ENCODE measurements at places on chromosomes 1 and 21.
A peak's percentile ranks its signal among the peaks of the same experiment; 100 is the strongest.

- peak; percentile 96 for DNase-seq
Measured at GRCh38 chr1:64966158-64966971, at the start of gene JAK1. Gene JAK1, minus strand, starts transcription at chr1:64966549. Its CDS starts 80,285 bp downstream, at chr1:64886264.

DNA sequence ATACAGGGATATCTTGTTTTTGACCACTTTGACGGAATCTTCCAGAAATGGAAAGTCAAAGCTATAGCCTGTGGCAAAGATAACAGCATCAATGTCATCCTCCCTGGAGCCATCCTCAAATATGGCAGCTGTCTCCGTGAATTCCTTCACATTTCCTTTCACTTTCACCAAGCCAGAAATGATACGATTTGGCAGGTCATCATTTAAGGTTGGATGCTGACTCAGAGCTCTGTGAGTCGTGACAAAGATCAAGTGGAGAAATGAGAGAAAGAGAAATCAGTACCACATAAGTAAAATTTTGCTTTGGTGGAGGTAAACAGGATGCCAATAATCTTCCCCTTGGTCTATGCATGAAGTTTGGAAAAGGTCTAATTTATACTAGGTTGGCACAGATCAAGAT is 23.9 kb downstream of the FMO5 start:
- DNase-seq, result no peak

DNA sequence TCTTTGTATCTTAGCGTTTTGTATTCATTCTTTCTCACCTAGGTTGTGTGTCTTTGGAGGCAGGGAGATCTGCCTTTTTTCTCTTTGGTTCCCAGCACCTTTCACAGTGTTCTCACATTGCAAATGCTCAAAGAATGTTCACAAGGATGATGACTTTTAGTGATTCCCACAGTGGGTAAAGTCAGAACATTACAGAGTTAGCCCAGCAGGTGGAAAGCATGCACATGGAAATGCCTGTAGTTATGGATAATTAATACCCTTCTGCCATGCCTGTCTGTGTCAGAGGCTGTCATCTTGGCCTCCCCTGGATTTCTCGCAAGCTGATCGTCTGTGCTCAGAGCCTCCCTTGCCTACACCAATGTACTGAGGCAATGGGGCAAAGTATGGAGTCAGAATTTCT is 458.9 kb downstream of the LMO4 start:
- peak; percentile 60 for DNase-seq

- DNase-seq, result peak; percentile 92
Measured at GRCh38 chr1:164803366-164803765, 244.4 kb downstream of the PBX1 start.

GRCh38 chr1:33392639-33393038 is 38.3 kb downstream of the PHC2 start:
- no peak for DNase-seq

DNA sequence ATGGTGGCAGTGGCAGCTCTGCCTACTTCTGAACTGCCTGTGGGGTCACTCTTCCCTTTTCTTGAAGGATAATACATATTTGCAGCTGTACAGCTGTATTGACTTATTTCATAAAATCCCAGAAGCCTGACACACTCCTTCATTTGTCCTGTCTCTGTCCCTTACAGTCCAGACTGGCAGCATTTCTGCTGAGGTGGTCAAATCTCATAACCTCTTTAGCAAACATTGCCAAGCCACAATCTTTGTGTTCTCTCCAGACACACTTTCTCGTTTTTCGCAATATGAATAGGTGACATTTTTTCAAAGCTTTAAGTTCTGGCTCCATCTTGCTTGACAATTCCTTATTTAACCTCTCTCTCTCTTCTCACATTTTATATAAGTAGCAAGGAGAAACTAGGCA is 15.2 kb downstream of the LY9 start:
- no peak for DNase-seq

DNA sequence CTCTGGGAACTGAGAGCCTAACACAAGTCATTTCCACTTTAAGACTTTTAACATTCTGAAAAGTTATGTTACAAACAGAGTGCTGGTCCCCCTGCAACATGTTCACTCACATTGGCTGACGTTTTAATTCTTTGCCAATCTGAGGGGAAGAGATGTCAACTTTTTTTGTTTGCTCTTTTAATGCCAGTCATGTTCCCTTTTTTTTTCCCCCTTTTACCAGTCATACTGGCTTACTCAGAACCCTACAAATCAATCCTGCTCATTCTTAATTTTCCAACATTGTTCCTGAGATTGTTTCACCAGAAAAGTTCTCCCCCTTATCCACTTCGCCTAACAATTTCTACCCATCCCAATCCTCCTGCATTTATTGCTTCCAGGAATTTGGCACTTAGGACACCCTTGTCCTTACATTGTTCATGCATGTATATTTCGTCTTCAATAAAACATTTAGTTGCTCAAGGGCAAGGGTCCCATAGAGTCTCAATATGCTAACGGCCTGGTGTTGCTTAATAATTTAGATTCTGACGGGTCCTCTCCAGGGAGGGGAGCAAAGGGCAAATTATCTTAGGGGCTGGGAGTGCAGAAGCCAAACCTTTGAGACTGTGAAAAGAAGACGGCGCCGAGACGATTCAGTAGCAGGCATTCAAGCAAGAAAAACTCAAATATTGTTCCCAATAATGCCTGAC is 624 bp upstream of the CR1L start:
- no peak for DNase-seq

- no peak for DNase-seq
Measured at GRCh38 chr1:60978421-60979357, 103.7 kb upstream of the NFIA start.
